ENCODE measurements at places on chromosomes 12 and 14. TPM values are rescaled to one million over a fixed set of nuclear protein-coding genes. Genes with fewer than 3 reads are reported as not detected.

DNA sequence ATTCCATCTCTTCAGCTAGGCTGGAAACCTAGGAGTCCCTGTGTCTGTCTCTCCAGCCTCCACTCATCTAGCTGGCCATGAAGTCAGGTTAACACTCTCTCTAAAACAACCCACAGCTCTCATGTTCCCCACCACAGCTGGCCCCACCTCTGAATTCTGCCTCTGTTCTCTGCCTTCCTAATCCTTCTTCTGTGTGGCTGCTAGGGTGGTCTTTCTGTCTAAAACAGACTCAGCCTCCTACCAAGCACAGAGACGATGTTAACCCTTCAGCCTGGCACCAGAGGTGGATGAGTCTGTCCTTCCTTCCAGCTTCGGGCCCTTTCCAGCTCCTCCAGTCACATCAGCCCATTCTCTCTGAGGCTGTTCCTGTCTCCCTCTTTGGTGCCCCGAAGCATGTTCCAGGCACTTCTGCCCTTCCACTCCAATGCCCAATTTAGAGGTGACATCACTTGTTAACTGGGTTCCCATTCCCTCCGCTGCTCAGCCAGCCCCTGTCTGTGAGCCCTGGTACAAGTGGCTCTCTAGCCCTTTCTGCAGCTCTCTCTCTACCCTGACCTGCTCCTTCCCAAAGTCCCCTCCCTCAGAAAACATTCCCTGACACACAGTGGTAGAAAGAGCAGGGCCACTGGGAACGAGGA, 9.1 kb downstream of the FIGNL2 start:
- no peak overlapping the region for H3K4me3 ChIP-seq
- H3K36me3 ChIP-seq, result no peaks in the 10 kb centered on the region
- DNase-seq, result no peak
- peaks cover 4% of the 10 kb centered on the region for H3K27me3 ChIP-seq
- H3K27ac ChIP-seq, result no peak overlapping the region

- H3K4me3 ChIP-seq, result no peak overlapping the region
- H3K36me3 ChIP-seq, result no peaks in the 10 kb centered on the region
- H3K4me1 ChIP-seq, result peaks cover 19% of the 10 kb centered on the region
- H3K27ac ChIP-seq, result no peak overlapping the region
- H3K27me3 ChIP-seq, result peaks cover 2% of the 10 kb centered on the region
Observed at GRCh38 chr14:105085766-105086165, 20.5 kb upstream of the GPR132 start.

GPR162 gene
- 13.7 TPM for total RNA-seq

CAPS2 gene
- total RNA-seq, result 2.9 TPM

All from endothelial cell of umbilical vein (primary cell).